Endothelial cell (in vitro differentiated cells): ENCODE measurements at places on chromosomes 12 and 14. TPM values are rescaled to one million over a fixed set of nuclear protein-coding genes. Genes with fewer than 3 reads are reported as not detected.

GRCh38 chr12:110123919-110124268 is 263 bp upstream of the IFT81 start:
- peak overlapping the region; percentile 88 for H3K4me3 ChIP-seq
- peaks cover 37% of the 10 kb centered on the region for H3K4me1 ChIP-seq
- H3K27me3 ChIP-seq = peaks cover 13% of the 10 kb centered on the region
- H3K27ac ChIP-seq = peak overlapping the region; percentile 82
- H3K36me3 ChIP-seq = peaks cover 4% of the 10 kb centered on the region

Gene CCDC184
- 13.3 TPM for total RNA-seq

Gene ACTN1
- total RNA-seq = 130 TPM

GRCh38 chr12:2291182-2291832 is 238.5 kb downstream of the CACNA1C start:
- no peak overlapping the region for H3K4me3 ChIP-seq
- peaks cover 26% of the 10 kb centered on the region for H3K4me1 ChIP-seq
- H3K27me3 ChIP-seq = peaks cover 2% of the 10 kb centered on the region
- H3K36me3 ChIP-seq = no peaks in the 10 kb centered on the region
- DNase-seq = peak; percentile 64

Gene P2RX2
- not detected for total RNA-seq

Gene BBOF1
- total RNA-seq = 2.3 TPM

DNA sequence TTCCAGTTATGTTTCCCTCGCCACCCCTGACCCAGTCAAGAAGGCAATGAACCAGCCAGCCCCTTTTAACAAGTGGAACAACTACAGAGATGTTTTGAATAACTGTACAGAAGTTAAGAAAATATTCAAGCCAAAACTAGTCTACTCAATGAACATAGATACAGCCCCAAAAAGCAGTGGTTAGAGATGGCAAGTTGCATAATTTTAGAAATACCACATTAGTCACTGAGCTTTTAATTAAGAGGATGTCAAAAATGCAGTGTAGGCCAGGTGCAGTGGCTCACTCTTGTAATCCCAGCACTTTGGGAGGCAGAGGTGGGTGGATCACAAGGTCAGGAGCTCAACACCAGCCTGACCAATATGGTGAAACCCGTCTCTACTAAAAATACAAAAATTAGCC is 27.2 kb downstream of the PROX2 start:
- H3K27ac ChIP-seq = no peak overlapping the region

Gene PKP2
- total RNA-seq = 9.0 TPM
